ENCODE measurements at places on chromosomes 6 and 20. TPM values are rescaled to one million over a fixed set of nuclear protein-coding genes. Genes with fewer than 3 reads are reported as not detected.

DNA sequence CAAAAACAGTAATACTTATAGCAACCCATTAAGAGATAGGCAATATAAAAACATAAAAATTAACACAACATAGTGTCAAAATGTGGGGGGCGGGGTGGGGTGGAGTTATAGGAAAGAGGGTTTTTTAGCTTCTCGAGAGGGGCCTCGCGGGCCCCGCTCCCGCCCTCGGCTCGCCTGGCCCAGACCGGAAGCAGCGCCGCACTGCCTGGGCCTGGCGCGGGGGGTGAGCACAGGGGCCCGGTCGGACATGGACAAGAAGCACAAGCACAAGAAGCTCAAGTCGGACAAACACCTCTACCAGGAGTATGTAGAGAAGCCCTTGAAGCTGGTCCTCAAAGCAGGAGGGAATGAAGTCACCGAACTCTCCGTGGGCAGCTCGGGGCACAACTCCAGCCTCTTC lies 53.4 kb downstream of the REV3L start:
- DNase-seq: no peak

DNA sequence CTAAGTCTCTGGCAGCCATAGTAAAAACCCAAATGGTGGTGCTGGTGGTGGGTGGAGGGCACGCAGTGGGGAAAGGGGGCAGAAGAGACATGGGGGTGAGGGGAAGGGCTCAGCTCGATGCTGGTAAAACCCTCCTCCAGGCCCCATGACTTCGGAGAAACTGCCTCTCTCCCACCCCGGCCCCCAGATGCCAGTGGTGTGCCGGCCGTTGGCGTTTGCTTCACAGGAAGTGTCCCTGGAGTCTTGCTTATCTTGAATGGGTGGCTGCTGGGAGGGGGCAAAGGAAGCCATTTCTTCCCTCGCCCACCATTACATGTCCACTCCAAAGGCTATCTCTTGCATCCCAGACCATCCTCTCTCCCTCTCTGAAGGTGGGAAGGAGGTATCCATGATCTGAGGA lies 25.4 kb downstream of the VEGFA start:
- no peak for DNase-seq

Gene ADGRF4
- 1.3 TPM for total RNA-seq

- DNase-seq: no peak
Observed at GRCh38 chr6:56891754-56892153, 63.2 kb upstream of the BEND6 start.

- DNase-seq: no peak
Observed at GRCh38 chr6:76774781-76775384, 688.4 kb downstream of the HTR1B start.

- no peak for DNase-seq
Observed at GRCh38 chr20:57162362-57162652, 104.1 kb downstream of the BMP7 start.

Gene NFKBIL1
- 24.2 TPM for total RNA-seq

- peak; percentile 12 for DNase-seq
Observed at GRCh38 chr6:109595998-109596397, 95.0 kb downstream of the AK9 start.

- no peak for DNase-seq
Observed at GRCh38 chr6:30359276-30359675, 14.3 kb downstream of the RPP21 start.

DNA sequence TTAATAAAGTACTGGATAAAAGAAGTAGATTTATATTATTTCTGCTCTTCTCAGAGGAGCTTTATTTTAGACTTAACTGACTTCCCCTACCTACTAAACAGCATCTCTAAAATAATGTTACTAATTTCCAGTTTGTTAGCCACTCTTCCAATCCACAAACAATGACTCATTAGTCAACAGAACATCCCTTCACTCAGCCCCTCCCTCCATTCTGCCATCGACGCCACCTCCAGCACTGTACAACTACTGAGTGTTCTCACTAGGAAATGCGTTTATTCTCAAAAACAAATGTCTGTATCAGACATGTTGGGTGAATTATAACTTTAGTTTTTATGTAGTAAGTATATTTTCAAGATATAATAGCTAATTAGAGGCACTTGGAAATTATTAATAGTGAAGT lies 427.0 kb downstream of the EYS start:
- no peak for DNase-seq

Gene LTV1
- total RNA-seq: 11.8 TPM

- no peak for DNase-seq
Observed at GRCh38 chr6:43457643-43458042, 2.3 kb upstream of the DLK2 start.

DNA sequence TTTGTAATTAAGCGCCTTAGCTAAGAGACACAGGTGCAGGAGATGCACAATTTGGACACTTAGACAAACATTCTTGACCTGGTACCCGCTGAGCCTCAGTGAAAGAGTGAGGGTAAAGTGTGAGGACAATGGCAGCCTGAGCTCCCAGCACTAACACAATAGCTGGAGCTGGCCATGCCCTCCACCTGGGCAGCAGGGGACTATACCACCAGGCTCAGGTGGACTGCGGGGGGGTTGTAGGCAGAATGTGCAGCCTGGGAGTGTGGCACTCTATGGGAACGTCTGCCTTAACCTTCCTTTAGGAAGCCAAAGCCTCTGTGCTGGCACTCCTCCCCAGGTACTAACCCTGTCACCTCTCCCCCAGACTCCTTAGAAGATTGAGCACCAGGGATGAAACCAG lies 23.6 kb downstream of the PRKN start:
- no peak for DNase-seq

GRCh38 chr6:11121851-11122250 lies 10.3 kb upstream of the ERVFRD-1 start:
- DNase-seq: no peak

Gene DCDC2
- total RNA-seq: 0.17 TPM

Gene SLC17A5
- 6.3 TPM for total RNA-seq

All from mammary epithelial cell (primary cell).